ENCODE measurements at places on chromosomes 1 and 21.
A peak's percentile ranks its signal among the peaks of the same experiment; 100 is the strongest.

DNA sequence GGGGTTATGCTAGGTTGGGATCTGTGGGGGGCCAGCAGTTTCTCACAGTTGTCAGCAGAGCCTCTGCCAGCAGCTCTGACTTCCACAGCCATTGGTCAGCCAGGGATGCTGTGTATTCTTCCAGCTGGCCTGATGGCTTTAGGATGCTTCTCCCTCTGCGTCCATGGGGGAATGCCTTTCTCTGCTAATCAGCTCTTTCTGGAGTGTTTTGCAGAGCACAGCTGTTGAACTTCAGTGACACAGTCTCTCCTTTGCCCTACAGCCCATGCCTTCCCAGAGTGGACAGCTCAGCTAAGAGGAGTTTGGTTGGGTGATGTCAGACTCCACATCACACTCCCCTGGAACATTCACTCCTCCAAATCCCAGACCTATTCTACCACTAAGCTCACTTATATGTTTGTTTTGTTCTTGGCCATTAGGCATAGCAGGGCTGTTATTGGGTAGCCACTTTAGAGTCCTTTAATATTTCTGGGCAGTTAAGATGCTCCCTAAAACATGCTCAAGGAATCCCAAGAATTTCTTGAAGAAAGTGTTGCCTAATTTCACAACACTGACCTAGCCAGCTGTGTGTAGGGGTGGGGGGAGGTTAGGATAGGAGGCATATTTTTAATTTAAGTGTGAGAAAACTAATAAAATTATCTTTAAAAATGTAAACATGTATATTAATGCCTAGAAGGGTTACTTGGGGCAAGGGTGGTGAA, 75.3 kb upstream of the KIAA0040 start:
- no peak overlapping the region for H3K27ac ChIP-seq
- H3K27me3 ChIP-seq = peaks cover 3% of the 10 kb centered on the region
- no peak for DNase-seq
- no peaks in the 10 kb centered on the region for H3K4me1 ChIP-seq

DNA sequence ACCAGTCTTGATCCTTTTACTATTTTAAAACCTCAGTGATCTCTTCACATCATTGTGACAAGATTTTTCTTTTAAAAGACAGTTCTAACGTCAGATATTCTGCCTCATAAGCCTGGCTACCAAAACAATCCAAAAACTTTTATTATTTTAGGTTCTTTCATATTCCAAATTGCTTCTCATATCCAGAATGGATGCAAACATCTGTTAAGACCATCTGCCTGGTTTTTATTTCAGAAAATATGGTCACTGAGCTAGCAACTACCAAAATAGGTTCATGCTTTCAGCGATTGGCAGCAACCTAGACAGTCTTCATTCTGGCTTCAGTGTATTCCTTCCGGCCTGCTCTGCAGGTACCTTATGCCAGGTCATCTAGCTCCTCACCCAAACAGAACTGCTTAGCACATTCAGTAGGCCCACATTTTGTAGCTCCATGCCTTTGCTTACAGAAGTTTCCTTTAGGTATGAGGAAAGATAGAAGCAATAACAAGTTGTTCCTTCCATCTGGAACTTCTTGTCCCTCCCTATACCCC, 59.0 kb upstream of the CACYBP start:
- DNase-seq = no peak
- peaks cover 19% of the 10 kb centered on the region for H3K4me1 ChIP-seq
- no peaks in the 10 kb centered on the region for H3K36me3 ChIP-seq
- no peaks in the 10 kb centered on the region for H3K27me3 ChIP-seq
- H3K27ac ChIP-seq = no peak overlapping the region
- no peak overlapping the region for H3K4me3 ChIP-seq

DNA sequence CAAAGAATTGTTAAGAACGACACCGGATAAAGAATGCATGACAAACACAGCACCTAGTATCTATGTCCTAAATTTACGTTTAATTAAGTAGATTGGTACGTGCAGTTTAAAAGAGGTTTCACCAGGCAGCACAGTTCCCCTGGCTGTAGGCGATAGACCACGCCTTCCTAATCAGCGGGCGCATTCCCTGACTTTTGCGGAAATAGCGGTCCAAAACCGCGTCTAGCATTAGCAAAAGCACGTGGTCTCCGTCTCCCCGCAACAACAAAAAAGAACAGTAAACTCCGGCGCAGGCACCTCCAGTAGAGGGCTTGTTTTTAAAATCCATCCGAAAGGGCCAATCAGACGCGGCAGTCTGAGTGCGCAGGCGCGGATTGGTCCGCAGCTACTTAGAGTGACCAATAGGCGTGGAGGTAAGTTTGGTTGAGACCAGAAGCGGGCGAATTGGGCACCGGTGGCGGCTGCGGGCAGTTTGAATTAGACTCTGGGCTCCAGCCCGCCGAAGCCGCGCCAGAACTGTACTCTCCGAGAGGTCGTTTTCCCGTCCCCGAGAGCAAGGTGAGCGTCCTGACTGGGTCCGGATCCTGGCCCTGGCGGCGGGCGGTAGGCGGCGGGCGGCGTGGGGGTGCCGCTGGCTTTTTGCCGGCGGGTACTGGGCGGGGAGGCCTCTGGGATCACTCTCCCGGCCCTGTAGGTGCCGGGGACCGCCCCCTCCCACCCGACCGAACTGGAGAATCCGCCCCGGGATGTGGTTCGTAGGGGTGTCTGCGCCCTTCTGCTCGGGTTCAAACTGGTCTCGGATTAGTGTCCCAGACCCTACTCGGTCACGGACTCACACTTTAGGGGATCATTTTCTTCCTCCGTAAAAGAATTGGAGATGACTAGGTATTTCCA, at the start of gene CENPF:
Gene CENPF (plus strand): TSS at position 432 of the 894 bp plus-strand sequence. CDS start 10,560 bp downstream, outside the sequence.
- H3K27ac ChIP-seq = no peak within 1 kb of the TSS
- peaks cover 12% of the 10 kb centered on the region for H3K4me1 ChIP-seq
- H3K4me3 ChIP-seq = peak within 1 kb of the TSS; percentile 64
- H3K36me3 ChIP-seq = no peaks in the 10 kb centered on the region

DNA sequence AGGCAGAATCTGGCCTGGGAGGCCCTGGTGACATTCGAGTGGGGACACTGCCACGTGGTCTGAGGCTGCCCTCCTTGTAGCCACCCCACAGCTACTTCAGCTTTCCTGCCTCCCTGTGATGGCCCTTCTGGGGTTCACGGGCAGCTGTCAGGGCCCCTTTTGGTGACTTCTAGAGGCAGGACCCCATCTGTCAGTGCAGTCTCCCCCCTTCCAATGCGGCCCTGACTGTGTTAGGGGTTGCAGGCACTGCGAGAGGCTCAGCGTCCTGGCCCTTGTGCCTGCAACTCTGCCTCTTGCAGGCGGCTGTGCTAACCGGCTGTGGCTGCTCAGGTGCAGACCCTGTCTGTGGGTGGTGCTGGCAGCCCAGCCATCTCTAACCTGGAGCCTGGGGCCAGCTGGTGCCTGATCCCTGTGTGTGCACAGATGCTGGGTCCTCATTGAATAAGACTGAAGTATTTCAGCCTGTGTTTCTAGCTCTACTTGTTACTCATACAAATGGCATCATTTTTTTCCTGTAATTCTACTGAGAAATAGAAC, 62.2 kb downstream of the S100B start:
- no peak overlapping the region for H3K27ac ChIP-seq
- DNase-seq = no peak
- no peak overlapping the region for H3K4me3 ChIP-seq
- no peaks in the 10 kb centered on the region for H3K4me1 ChIP-seq
- H3K27me3 ChIP-seq = no peaks in the 10 kb centered on the region
- H3K36me3 ChIP-seq = peaks cover 41% of the 10 kb centered on the region

- H3K4me3 ChIP-seq = no peak overlapping the region
- H3K27me3 ChIP-seq = no peaks in the 10 kb centered on the region
- H3K4me1 ChIP-seq = no peaks in the 10 kb centered on the region
- H3K36me3 ChIP-seq = no peaks in the 10 kb centered on the region
- no peak overlapping the region for H3K27ac ChIP-seq
These were observed 864.0 kb downstream of the KCNT2 start for GRCh38 chr1:195744256-195744655.

DNA sequence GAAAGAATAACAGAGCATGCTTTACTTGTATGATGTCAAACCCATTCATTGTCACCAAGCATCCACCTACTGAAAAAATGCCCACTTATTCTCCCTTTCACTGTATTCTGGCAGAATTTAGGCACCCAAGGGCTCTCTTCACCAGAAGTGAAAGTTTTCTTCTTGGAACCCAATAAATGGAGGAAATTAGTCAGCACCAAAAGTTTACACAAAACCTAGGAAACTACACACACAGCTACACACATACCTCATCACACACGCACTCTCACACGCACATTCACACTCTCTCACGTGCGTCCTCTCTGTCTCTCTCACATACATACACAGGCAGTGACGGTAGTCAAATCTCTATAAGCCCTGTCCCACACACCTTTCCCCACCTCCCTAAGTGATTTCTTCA, 37.6 kb downstream of the MCOLN2 start:
- no peak overlapping the region for H3K4me3 ChIP-seq
- H3K4me1 ChIP-seq = no peaks in the 10 kb centered on the region
- no peaks in the 10 kb centered on the region for H3K27me3 ChIP-seq

DNA sequence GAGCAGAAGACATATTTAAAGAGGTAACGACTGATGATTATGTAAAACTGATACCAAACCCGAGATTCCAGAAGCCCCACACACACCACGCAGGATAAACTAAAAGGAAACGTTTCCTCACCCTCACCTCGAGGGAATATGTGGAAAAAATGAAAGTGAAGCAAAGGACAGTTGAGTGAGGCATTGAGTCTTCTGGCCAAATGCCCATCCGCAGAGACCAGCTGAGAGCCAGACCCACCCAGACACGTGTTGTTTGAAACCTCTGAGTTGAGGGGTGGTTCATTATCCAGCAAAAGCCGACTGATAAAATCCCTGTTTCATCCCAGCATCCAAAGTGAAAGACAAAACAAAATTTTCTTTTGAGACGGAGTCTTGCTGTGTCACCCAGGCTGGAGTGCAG, 29.6 kb upstream of the PCBP3 start:
- H3K36me3 ChIP-seq = no peaks in the 10 kb centered on the region
- no peak overlapping the region for H3K4me3 ChIP-seq
- no peak overlapping the region for H3K27ac ChIP-seq

- H3K4me1 ChIP-seq = no peaks in the 10 kb centered on the region
- no peak for DNase-seq
- H3K27me3 ChIP-seq = no peaks in the 10 kb centered on the region
- H3K36me3 ChIP-seq = peaks cover 23% of the 10 kb centered on the region
- H3K27ac ChIP-seq = no peak overlapping the region
These were observed 38.7 kb downstream of the GNPAT start for GRCh38 chr1:231279683-231280082.

GRCh38 chr1:90534663-90535295, 182.3 kb downstream of the BARHL2 start:
- no peak overlapping the region for H3K4me3 ChIP-seq
- no peaks in the 10 kb centered on the region for H3K36me3 ChIP-seq
- no peak overlapping the region for H3K27ac ChIP-seq
- no peak for DNase-seq
- no peaks in the 10 kb centered on the region for H3K27me3 ChIP-seq

DNA sequence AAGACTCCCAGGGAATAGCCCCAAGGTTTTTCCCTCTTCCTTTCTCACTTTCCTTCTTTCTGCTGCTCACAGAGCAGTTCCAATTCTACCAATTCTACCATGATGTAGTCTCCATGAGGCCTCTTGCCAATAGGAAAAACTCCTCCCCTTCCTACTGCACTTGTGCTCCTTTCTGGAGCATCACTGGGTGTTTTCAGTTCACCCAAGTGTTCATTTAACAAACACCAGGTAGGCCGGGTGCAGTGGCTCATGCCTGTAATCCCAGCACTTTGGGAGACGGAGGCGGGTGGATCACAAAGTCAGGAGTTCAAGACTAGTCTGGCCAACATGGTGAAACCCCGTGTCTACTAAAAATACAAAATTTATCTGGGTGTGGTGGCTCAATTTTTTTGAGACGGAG, 26.6 kb upstream of the H3-3A start:
- no peaks in the 10 kb centered on the region for H3K27me3 ChIP-seq
- no peak overlapping the region for H3K27ac ChIP-seq
- DNase-seq = no peak
- no peak overlapping the region for H3K4me3 ChIP-seq
- H3K36me3 ChIP-seq = no peaks in the 10 kb centered on the region

- peaks cover 9% of the 10 kb centered on the region for H3K36me3 ChIP-seq
- no peak for DNase-seq
- H3K27ac ChIP-seq = no peak overlapping the region
These were observed 3.2 kb upstream of the SLC27A3 start for GRCh38 chr1:153771841-153772593.

GRCh38 chr1:108199781-108200686, at the start of gene SLC25A24:
TSS of gene SLC25A24 (minus strand) at chr1:108200343. CDS start at chr1:108200138, 205 bp downstream.
- H3K4me3 ChIP-seq = peak within 1 kb of the TSS; percentile 67
- peaks cover 11% of the 10 kb centered on the region for H3K4me1 ChIP-seq
- H3K27ac ChIP-seq = peak within 1 kb of the TSS; percentile 83
- no peaks in the 10 kb centered on the region for H3K27me3 ChIP-seq
- peak; percentile 58 for DNase-seq

DNA sequence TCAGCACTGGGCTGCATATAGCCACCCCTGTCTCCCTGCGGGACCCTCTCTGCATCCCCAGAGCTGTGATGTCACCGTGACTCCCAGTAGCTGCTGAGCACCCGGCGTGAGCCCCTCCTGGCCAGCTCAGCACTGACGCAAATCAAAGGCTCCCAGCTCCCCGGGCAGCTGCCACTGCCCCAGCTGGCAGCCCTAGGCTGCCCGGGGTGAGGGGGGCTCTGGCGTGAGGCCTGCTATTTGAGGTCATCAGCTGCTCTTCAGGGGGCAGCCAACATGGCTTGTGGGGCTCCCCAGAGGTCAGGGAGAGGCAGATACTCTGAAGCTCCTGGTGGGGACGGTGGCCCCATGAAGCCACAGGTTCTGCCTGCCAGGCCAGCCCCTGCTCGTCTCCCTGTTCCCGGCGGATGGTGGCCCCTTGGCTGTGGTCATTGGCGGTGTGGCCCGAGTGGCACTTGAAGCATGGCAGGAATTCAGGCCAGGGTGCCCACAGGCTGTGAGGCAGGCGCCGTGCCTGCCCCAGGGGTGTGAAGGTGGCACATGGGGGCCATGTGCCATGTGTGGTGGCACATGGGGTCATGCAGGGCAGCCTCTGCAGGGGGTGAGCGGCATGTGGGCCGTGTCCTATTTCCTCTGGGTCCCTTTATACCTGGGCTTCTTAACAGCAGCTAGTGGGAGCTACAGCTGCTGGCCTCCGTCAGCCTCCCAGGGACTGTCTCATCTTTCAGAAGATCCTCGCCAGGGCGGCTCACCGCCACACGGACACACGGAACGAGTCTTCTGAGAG, 85.4 kb downstream of the SIK1 start:
- no peaks in the 10 kb centered on the region for H3K27me3 ChIP-seq
- peaks cover 15% of the 10 kb centered on the region for H3K4me1 ChIP-seq
- DNase-seq = no peak
- no peak overlapping the region for H3K27ac ChIP-seq
- H3K4me3 ChIP-seq = no peak overlapping the region

DNA sequence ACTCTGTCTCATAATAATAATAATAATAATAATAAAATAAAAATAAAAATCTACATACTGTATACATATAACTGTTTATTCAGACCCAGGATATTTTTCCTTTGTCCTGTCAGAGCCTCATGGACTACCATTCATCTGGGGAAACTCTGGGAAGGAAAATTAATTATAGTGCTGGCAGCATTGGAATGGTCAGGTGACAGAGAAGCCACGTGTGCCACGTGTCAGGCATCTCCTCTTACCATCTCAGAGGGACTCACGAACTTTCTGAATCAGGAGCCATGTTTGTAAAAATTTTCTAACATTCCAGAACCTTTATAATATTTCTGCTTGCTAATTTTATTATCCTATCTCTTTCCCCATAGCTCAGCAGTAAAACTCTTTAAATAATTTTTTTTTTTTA, 97.8 kb upstream of the HNRNPU start:
- no peak overlapping the region for H3K4me3 ChIP-seq
- no peaks in the 10 kb centered on the region for H3K36me3 ChIP-seq
- no peaks in the 10 kb centered on the region for H3K4me1 ChIP-seq

All from liver (tissue), 10 donors.